Myocyte (in vitro differentiated cells): ENCODE measurements at places on chromosomes 12 and 14. TPM values are rescaled to one million over a fixed set of nuclear protein-coding genes. Genes with fewer than 3 reads are reported as not detected.

GRCh38 chr12:92593734-92594402 is 108.9 kb upstream of the PLEKHG7 start:
- peak; percentile 52 for DNase-seq

Gene PACS2
- total RNA-seq, result 240 and 302 TPM in 2 replicates

Gene MYF5
- 87.5 and 101 TPM in 2 replicates for total RNA-seq

DNA sequence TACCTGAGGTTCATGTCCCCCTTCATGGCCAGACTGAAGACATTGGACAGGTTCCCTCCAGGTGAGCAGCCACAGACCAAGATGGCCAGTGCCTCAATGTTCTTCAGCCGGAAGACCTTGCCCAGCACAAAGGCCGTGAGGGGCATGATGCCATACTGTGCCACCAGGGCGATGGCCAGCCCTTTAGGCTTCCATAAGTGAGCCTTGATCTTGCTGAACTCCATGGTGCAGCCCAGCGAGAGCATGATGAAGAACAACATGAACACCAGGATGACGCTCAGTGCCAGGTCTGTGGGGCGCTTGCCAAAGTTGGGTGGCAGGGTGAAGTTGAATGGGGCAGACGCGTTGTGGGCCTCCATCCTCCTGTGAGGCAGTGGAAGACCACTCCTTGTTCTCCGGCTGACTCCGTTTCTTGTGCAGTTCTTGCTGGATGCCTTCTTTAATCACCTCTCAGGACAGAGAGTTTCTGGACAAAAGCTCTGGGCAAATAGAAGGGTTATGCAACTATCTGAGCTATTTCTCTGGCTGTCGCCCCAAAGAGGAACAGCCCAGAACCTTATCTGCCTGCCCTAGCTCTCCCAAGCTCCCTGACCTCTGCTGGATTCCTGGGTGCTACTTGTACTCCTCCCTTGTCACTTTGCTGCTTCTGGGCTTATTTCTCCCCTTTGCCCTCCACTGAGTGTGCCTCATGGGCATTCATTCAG is at the start of gene SLC10A1:
TSS of gene SLC10A1 (minus strand) at position 445 of the 704 bp plus-strand sequence. CDS start at position 359, 86 bp downstream.
- no peak for DNase-seq

Gene KRT85
- not detected in 2 replicates for total RNA-seq

DNA sequence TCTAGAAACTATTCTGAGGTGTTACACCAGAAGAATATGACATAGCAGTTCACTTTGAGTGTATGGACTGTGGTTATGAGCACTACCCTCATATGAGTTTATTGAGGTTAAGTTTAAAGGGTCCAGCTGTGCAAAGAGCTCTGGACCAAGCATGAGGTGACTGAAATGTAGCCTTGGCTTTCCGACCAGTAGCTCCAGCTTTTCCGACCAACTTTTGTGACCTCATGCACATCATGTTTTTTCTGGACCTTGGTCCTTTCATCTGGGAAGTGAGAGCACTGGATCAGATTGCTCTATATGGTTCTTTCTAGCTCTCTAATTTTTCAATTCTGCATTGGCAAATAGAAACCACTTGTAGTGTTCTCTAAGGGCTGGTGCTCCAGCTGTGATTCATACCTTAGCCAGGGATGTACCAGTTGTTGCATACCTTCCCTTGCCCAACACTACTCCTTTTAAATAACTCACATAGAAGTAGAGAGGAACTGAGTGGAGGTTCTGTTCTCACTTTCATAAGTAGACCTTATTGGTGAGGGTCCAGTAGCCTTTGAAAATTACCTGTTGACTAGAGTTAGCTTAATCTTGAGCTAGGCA is 16.6 kb downstream of the IGF1 start:
- no peak for DNase-seq

Gene C12orf50
- total RNA-seq, result not detected in 2 replicates

Gene LGR5
- total RNA-seq, result not detected in 2 replicates

DNA sequence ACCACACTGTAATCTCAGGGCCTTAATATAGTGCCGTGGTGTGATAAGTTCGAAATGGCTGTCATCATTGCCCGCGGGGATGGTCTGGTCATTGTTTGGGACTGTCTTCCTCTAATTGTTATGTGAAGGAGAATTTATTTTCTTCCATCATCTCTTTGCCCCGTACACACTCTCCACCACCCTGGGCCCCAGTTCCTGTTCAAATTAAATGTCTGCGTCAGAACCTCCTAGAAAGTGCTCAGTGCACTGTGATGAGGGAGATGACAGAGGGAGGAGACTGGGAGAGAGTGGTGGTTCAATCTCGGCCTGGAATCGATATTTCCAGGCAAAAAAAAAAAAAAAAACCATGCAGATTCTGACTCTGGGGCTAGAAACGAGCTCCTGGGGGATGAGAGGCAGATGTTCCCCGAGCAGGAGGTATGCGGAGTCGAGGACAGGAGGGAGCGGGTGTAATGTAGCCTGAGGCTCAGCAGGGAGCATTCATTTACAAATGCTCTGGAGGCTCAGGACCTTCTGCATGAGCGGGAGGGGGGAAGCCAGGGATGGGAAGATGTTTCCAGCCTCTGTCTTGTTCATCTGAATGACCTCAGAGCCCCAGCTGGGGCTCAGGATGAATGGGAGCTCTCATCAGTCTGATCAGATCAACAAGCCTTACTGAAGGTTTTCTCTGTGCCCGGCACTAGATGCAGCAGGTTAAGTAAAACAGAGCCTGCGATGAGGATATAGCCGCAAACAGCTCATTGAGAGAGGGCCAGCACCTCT is 219.5 kb downstream of the TBX5 start:
- DNase-seq, result no peak

DNA sequence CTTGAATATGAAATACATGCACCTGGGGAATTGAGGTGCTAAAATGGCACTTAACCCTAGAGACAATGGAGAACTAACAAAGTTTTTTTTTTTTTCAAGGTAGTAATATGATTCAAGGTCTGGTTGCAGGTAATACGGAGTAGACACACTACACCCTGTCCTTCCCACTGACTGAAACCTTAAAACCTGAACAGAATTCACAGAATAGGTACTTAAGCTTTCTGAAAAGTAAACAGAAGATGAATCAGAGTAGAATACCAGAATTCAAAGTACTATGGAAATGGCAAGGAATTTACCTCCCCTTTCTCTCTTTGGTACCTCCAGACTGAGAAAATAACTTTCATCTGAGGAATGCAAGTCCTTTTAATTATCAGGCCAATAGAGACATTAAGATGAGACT is 87.2 kb downstream of the PAPLN start:
- no peak for DNase-seq

Gene LMNTD1
- total RNA-seq, result not detected in 2 replicates

DNA sequence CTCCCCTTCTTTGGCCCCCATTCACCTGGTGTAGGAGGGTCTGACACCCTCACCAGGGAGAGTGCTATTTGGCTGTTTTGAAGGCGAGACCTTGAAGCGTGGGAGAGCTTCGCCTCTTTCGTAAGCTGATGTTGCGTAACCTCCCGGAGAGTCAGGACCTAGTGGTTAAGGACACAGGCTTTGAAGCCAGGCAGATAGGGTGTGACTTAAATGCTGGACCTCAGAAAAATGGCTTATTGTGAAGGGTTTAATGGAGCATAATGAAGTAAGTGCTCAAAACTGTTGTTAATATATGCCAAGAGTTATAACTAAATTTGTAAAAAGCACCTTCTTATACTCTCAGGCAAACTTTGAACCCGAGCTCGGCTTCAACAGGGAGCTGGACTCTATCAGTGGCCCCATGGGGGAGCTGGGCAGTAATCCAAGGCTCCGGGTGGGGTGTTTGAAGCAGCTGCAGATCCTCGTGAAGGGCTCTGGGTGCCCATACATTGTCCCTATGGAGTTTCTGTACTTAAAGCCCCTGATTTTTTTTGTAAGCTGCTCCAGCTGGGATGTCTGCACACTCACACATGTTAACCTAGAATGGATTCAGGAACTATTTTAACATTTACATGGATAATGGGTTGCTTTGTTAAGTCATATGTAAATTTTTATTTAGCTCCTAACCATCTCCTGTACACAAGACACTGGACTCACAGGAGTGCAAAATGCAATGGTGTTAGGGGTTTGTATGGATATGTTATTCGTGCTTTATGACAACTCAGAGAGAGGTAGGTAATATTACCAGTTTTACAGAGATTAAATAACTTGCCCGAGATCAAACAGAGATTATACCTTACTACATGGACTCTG is 26.0 kb downstream of the PPFIBP1 start:
- peak; percentile 90 for DNase-seq

DNA sequence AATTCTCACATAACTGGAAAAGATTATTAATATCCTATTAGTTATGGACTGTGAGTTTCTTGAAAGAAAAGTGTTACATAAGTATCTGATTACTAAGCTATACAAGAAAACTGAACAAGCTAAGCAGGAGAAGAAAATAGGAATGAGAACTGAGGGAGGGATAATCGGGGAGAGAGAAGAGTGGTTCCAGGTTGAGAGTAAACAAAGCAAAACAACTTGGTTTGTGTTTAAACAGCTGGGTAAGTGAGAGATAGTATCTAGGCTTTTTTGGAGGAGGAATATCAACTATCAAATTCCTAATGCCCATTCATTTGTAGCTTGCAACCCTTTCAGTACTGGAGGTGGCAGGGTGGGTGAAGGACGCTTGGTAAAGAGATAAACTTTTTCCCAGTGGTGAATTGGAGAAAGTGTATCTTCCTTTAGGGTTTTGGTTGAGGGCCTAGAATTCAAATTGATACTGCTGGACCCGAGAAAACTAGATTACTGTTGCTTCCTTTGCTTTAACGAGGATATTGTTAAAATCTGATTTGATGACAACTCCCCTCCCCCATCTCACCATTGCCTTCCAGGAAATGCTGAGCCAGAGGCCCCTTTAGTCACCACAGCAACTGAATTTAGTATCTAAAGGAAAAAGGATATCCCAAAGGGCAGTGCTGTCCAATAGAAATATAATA is 2.0 kb upstream of the SLC2A3 start:
- DNase-seq, result no peak

DNA sequence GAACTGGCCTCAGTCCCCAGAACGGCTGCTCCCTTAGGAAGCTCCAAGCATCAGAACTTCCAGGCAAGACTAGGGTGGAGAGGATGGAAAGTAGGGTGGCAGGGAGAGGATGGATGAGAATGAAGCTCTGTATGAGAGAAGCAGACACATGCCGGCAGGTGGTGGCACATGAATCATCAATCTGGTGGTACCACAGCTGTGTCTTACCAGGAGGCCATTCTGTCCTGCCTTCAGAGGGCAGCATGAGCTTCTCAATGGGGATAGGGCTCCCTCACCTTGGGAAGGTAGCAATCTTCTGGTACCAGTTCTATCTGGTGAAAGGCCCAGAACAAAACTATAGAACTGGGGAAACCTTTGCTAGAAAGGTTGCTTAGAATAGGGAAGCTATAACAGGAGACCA is 55.4 kb upstream of the PYGL start:
- peak; percentile 62 for DNase-seq

GRCh38 chr12:27143256-27144069 is 61.1 kb upstream of the C12orf71 start:
- DNase-seq, result peak; percentile 9

- no peak for DNase-seq
Measured at GRCh38 chr12:64998371-64999147, 122.5 kb downstream of the WIF1 start.

GRCh38 chr14:68775614-68776126 is 17.2 kb downstream of the ZFP36L1 start:
- DNase-seq, result no peak

GRCh38 chr14:76267322-76268046 is 108.5 kb upstream of the ESRRB start:
- DNase-seq, result peak; percentile 67

DNA sequence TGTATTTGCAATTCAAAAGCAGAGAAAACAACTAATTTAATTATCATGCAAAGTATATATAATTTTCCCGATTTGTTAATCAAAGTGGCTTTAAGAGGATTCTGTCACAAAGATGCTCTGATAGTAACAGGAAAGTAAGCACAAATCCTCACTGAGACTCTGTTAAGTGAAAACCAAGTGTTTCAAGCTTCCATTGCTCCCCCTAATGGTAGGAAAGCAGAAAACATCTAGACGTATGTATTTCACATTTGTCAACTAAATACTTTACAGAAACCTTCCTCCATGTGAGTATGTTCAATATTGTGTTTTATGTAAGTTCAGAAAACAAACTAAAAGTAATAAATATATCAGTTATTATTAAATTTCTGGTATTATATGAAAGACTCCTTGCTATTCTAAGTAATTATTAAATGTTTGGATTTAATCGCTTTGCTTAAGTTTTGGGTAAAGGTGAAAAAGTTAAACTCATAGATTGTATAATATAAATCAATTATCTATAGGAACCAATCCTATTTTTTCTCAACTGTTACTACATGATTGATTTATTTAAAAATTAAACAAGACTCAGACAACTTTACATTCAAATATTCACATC is 1.5 kb upstream of the NTS start:
- DNase-seq, result peak; percentile 55

DNA sequence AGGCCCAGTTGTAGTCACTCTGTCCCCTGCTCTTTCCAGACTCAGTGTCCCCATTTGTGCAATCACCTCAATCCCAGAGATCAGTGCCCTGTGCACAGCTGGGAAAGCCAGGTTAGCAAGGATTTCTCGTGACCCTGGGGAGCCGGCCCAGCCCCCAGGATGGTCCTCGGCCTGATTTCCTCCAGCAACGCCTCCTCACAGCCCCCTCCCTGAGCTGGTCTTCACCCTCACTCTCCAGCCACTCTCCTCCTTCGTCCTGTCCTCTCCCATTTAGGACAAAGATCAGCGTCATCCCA is 194.8 kb upstream of the C14orf180 start:
- DNase-seq, result no peak

DNA sequence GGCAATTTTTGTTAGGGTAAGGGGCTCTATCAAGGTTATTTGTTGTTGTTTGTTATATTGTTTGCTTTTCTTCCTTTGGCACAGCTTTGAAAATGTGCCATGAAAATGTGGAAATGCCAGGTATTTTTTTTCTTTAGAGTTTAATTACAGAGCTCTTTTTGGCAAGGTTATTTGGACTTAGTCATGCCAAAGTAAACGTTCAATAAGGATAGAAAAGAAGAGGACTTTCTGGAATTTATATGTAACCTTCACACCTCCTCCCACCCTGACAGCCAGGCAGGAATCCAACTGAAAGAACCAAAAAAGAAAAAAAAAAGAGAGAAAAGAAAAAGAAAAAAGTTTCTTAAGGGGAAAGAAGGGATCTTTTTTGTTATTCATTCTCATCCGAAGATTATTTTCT is 217.8 kb downstream of the KITLG start:
- DNase-seq, result no peak

GRCh38 chr14:100271247-100271939 is 32.4 kb downstream of the YY1 start:
- no peak for DNase-seq

Gene MGST1
- 76.7 and 84.2 TPM in 2 replicates for total RNA-seq

- no peak for DNase-seq
Measured at GRCh38 chr14:60506985-60507829, 1.7 kb upstream of the SIX6 start.

DNA sequence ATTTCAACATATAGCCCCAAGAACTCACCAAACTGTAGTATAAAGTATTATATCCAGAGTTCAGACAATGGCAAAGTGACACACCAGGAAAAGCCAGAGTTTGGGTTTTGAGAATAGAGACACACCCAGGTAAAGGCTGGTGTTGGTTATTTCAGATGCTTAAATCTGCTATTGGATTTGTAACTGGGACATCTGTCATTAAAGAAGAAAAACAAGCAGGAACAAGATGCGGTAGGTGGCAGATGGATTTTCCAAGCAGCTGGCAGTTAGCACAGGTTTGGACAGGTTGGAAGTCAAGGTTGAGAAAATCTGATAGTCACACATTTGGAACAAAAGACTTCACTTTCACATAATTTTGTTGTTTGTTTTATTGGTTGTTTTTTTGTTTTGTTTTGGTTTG is 14.4 kb upstream of the CDK17 start:
- no peak for DNase-seq

- DNase-seq, result no peak
Measured at GRCh38 chr14:57530571-57530970, 36.9 kb upstream of the CCDC198 start.

Gene TCP11L2
- total RNA-seq, result 13.4 and 14.8 TPM in 2 replicates

- peak; percentile 36 for DNase-seq
Measured at GRCh38 chr14:103445806-103446205, 60.6 kb downstream of the MARK3 start.
